ENCODE measurements at places on chromosomes 5 and 9. TPM values are rescaled to one million over a fixed set of nuclear protein-coding genes. Genes with fewer than 3 reads are reported as not detected.

GRCh38 chr5:17105744-17106418 lies 111.5 kb upstream of the BASP1 start:
- no peak overlapping the region for H3K27ac ChIP-seq
- H3K4me3 ChIP-seq, result no peak overlapping the region
- H3K4me1 ChIP-seq, result no peaks in the 10 kb centered on the region
- no peaks in the 10 kb centered on the region for H3K36me3 ChIP-seq
- H3K27me3 ChIP-seq, result no peaks in the 10 kb centered on the region

DNA sequence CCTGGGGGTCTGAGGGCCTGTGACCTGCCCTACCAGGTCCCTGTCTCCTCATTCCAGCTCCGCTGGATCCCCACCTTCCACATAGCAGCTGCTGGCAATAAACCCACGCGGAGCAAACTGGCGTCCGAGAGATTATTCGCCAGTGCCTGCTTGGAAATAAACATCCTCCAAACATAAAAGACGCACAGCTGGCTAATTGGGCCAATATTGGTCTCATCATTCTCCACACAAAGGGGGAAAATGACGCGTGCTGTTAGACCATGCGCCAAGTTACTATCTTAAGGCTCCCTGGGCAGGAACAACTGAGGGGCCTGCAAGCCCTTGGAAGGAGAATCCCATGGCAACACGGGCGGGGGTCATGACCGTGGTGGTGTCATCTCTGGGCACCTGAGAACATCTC lies 73.3 kb upstream of the SARDH start:
- H3K27me3 ChIP-seq, result no peaks in the 10 kb centered on the region
- H3K4me1 ChIP-seq, result no peaks in the 10 kb centered on the region

- DNase-seq, result no peak
- no peaks in the 10 kb centered on the region for H3K27me3 ChIP-seq
- H3K27ac ChIP-seq, result no peak overlapping the region
Measured at GRCh38 chr5:86337667-86338460, 279.9 kb upstream of the COX7C start.

DNA sequence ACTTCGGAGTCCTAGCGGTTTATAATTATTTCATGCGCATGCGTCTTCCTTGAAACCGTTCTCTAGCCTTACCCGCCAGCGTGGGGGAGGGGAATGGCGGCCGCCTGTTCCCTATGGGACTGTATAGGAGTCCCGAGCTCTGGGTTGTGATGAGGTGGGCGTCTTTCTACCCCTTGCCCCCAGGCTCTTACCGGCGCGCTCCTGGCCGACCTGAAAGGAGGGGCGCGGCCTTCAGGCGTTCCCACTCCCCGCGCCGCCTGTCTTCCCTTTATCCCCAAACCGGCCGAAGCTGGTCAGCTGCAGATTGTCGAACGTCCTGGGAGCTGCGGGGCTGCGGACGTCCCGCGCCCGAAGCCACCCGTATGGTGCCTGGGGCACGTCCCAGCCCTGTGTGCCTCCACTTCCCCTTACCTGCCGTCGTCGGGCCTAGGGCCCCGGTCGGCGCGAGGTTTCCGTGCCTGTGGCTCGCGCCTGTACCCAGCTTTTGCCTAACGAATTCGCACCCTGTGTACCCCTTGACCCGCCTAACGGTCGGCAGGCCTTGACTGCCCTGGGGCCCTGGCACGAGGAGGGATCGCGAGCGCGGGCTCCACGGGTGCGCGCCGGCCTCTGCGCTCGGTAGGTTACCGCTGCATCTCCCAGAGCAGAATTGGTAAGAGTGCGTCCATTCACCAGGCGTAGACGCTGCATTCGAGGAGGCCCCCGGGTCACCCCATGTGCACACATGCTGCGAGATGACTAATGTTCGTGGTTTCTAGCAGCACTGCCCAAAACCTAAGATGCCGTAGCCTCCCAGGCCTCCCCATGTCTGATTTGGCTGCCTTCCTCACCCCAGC lies 653 bp upstream of the HNRNPH1 start:
- H3K4me3 ChIP-seq, result peak overlapping the region; percentile 100
- no peak for DNase-seq
- no peaks in the 10 kb centered on the region for H3K27me3 ChIP-seq

GRCh38 chr5:11925701-11926100 lies 21.5 kb upstream of the CTNND2 start:
- H3K36me3 ChIP-seq, result no peaks in the 10 kb centered on the region
- no peaks in the 10 kb centered on the region for H3K27me3 ChIP-seq
- H3K4me1 ChIP-seq, result no peaks in the 10 kb centered on the region

DNA sequence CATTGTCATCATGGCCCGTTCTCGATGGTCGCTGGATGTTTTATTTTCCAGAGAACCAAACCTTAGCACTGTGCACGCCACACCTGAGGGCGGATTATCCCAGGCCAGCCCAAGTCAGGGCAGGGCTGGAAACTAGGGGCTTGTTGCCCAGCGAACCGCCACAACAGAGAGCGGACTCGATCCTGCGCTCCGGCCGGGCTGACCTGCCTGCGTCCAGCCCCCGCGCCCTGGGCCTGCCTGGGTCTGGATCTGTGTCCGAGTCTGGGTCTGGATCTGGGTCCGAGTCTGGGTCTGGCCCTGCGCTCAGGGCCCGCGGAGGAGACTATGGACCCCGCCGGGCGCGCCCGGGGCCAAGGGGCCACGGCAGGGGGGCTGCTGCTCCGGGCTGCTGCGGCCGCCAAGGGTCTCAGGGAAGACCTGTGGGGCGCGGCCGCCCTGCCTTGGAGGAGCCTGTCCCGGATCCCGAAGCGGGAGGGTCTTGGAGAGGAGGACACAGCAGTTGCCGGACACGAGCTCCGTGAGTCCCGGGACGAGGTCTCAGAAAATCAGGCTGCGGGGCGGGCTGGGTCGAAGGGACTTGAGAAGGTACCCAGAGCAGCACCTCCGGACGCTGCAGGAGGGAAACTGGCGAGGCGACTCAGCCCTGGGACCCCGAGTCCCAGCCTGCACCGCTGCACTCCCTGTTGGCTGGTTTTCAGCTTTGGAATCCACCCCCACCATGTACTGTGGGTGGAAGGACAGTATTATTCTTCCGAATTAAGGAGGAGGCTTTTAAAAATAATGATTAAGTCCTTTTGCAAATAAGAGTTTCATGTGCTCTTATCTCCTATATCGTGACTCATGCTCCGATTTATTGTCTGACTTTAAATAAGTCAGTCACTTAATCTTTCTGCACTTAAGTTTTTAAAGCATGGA lies at the start of gene ANKDD1B:
Gene ANKDD1B (plus strand): TSS at position 143 of the 915 bp plus-strand sequence. CDS start 182 bp downstream, at position 325.
- peak within 1 kb of the TSS; percentile 46 for H3K4me3 ChIP-seq
- H3K27ac ChIP-seq, result peak within 1 kb of the TSS; percentile 82
- no peaks in the 10 kb centered on the region for H3K27me3 ChIP-seq
- H3K4me1 ChIP-seq, result no peaks in the 10 kb centered on the region
- peak; percentile 34 for DNase-seq
- no peaks in the 10 kb centered on the region for H3K36me3 ChIP-seq

DNA sequence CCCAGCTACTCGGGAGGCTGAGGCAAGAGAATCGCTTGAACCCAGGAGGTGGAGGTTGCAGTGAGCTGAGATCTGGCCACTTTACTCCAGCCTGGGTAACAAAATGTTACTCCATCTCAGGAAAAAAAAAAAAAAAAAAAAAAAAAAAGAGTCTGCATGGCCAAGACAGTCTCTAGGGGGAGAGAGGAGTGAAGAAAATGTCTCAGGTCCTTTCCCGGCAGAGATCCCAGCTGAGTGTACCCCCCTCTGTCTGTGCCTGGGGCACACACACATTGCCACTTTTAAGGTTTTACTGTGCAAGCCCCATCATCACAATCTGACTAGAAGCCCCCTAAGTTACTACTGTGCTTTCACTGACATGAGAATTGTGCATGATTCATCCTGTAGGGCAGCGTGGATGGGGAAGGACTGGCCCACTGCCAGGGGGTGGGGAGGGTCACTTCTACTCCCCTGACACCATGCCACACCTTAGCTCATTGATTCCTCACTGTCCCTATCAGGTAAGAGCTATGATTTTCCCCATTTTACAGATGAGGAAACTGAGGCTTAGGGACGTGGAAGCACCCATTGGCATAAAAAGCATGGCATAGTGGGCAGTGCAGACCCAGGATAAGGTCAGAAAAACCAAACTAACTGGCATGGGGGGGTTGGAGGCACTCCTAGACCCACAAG lies 102.3 kb upstream of the LARP1 start:
- H3K4me3 ChIP-seq, result no peak overlapping the region
- no peaks in the 10 kb centered on the region for H3K27me3 ChIP-seq
- no peaks in the 10 kb centered on the region for H3K4me1 ChIP-seq
- DNase-seq, result no peak
- no peaks in the 10 kb centered on the region for H3K36me3 ChIP-seq

- H3K4me1 ChIP-seq, result no peaks in the 10 kb centered on the region
- DNase-seq, result no peak
- H3K36me3 ChIP-seq, result no peaks in the 10 kb centered on the region
- H3K4me3 ChIP-seq, result no peak overlapping the region
- H3K27ac ChIP-seq, result no peak overlapping the region
Measured at GRCh38 chr5:108101821-108102220, 280.1 kb downstream of the FBXL17 start.

DNA sequence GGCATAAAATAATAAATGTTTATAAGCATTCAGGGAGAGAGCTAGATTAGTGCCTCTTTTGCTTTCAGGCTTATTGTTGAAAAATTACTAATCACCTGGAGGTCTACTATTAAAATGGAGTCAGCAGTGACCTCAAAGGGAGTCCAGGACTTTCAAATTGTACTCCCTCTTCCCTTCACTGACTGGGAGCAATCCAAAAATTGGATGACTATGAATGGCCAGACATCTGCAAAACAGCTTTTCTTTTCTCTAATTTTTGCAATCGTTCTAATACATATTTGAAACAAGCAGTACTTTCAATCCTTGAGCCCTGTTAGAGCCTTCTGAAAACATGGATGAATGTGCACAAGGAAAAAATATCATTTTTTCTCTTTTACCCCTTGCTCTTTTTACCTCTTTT lies 461.8 kb downstream of the TMEM232 start:
- H3K4me1 ChIP-seq, result no peaks in the 10 kb centered on the region
- H3K27me3 ChIP-seq, result no peaks in the 10 kb centered on the region
- DNase-seq, result no peak

DNA sequence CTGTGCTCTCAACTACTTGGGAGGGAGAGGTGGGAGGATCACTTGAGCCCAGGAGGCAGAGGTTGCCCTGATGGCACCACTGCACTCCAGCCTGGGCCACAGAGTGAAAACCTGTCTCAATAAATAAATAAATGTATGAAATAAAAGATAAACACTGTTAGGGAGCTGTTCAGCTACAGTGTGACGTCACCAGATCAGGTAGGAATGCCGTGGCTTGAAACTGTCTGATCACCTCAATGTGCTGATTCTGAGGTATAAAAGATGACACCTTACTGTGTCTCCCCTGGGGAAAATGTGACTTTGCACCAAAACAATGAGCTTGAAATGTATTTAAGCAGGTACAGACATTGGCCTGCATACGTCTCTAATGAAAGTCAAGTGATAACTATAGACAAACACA lies 133.3 kb downstream of the ADAMTS16 start:
- no peaks in the 10 kb centered on the region for H3K4me1 ChIP-seq
- no peaks in the 10 kb centered on the region for H3K27me3 ChIP-seq
- H3K36me3 ChIP-seq, result no peaks in the 10 kb centered on the region
- DNase-seq, result no peak
- no peak overlapping the region for H3K4me3 ChIP-seq

- no peak overlapping the region for H3K4me3 ChIP-seq
- H3K36me3 ChIP-seq, result no peaks in the 10 kb centered on the region
- DNase-seq, result no peak
- H3K27me3 ChIP-seq, result no peaks in the 10 kb centered on the region
- no peaks in the 10 kb centered on the region for H3K4me1 ChIP-seq
Measured at GRCh38 chr9:73080110-73080694, 71.5 kb upstream of the ANXA1 start.

GRCh38 chr5:9549941-9550340 lies 4.1 kb upstream of the SEMA5A start:
- H3K27me3 ChIP-seq, result no peaks in the 10 kb centered on the region
- no peaks in the 10 kb centered on the region for H3K4me1 ChIP-seq
- DNase-seq, result no peak
- no peak overlapping the region for H3K27ac ChIP-seq
- H3K36me3 ChIP-seq, result no peaks in the 10 kb centered on the region

GRCh38 chr5:43855452-43855851 lies 252.5 kb downstream of the NNT start:
- no peak overlapping the region for H3K27ac ChIP-seq
- no peak for DNase-seq
- no peak overlapping the region for H3K4me3 ChIP-seq
- no peaks in the 10 kb centered on the region for H3K4me1 ChIP-seq
- H3K27me3 ChIP-seq, result no peaks in the 10 kb centered on the region
- H3K36me3 ChIP-seq, result no peaks in the 10 kb centered on the region

DNA sequence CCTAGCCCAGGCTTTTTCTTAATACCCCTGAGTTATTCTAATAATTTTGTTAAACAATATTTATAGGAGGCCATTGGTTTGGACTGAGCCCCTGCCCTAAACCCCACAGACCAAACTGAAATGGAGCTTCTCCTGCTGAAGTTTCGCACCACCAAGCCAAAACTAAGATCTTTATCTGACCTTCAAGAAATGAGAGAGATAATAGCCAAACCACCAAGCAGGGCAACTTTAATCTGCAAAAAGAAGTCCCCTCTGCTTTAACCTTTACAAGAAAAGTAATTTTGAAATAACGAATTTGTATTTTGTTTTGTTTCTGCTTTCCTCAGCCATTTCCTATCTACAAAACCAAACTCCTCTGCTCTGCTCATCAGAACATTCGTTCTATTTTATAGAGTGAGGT lies 125.5 kb downstream of the PIK3R1 start:
- H3K4me1 ChIP-seq, result no peaks in the 10 kb centered on the region
- no peak overlapping the region for H3K4me3 ChIP-seq
- H3K36me3 ChIP-seq, result no peaks in the 10 kb centered on the region
- H3K27ac ChIP-seq, result no peak overlapping the region

DNA sequence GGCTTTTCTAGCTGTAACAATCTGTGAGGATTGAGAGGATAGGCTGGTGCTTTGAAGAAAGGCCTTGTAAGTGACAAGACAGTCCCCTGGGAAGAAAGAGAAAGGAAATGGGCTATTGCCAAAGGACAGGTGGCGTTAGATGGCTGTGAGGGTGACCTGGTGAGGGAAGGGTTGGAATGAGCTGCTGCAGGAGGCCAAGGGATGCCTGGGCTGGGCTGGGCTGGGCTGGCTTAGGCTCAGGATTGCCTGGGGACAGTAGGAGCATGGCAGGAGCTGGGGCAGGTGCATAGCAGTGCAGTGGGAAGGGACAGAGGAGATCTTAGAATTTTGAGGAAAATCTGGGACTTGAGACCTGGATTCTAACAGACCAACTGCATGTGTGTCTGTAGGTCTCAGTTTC lies 9.7 kb upstream of the MYOZ3 start:
- H3K4me3 ChIP-seq, result no peak overlapping the region
- no peak for DNase-seq
- no peak overlapping the region for H3K27ac ChIP-seq
- no peaks in the 10 kb centered on the region for H3K36me3 ChIP-seq
- no peaks in the 10 kb centered on the region for H3K27me3 ChIP-seq

F2R gene
- total RNA-seq, result 22.3 TPM

SAXO1 gene
- 6.1 TPM for total RNA-seq

RGS14 gene
- total RNA-seq, result 24.2 TPM

BARHL1 gene
- not detected for total RNA-seq

SPATA31E1 gene
- total RNA-seq, result not detected

OTULINL gene
- 12.4 TPM for total RNA-seq

PCDHGA11 gene
- 3.4 TPM for total RNA-seq

ESM1 gene
- total RNA-seq, result not detected
